ENCODE measurements at places on chromosomes 2 and 18. TPM values are rescaled to one million over a fixed set of nuclear protein-coding genes. Genes with fewer than 3 reads are reported as not detected.

DNA sequence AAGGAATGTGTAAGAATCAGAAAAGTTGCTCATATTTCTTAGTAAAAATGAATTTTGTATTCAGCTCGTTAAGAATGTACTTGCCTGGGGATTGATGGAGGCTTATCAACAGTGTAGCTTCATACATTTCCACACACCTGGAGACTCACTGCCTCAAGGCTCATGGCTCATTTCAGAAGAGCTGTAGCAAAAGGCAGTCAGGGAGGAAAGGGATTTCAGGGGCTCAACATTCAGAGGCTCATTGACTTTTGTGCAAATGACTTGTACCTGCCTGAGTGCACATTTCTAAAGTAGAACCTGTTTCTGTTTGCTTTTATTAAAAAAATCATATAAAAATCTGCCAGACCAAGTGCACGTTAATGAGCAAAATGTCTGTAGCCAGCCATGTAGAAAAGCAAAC, 304.4 kb downstream of the KCNS3 start:
- no peak for DNase-seq

Gene POTEJ
- total RNA-seq, result not detected

DNA sequence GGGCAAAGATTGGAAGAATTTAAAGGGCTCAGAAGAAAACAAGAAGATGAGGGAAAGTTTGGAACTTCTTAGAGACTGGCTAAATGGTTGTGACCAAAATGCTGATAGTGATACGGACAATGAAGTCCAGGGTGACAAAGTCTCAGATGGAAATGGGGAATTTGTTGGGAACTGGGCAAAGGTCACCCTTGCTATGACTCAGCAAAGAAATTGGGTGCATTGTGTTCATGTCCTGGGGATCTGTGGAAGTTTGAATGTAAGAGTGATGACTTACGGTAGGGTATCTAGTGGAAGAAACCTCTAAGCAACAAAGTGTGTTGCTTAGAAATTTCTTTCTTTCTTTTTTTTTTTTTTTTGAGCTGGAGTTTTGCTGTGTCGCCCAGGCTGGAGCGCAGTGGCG, 6.0 kb upstream of the IL1A start:
- DNase-seq, result no peak

DNA sequence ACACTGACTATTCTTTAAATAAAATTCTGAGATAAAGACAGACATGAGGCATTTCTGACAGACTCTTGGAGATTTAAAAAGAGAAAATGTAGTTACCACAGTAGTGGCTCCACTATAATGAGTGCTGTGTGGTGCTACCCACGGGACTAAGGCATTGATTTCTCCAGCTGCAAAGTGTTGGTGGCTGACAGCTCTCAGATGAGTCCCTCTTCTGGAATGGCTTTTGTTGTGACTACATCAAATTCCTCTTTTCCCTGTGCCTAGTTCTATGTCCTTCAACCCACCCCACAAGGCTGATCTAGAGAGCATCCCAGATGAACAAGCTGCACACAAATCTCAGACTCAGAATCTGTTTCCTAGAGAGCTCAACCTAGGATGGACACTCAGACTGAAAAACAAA, 884.8 kb upstream of the ZEB2 start:
- no peak for DNase-seq

GRCh38 chr2:178197791-178198190, 3.5 kb downstream of the OSBPL6 start:
- no peak for DNase-seq

DNA sequence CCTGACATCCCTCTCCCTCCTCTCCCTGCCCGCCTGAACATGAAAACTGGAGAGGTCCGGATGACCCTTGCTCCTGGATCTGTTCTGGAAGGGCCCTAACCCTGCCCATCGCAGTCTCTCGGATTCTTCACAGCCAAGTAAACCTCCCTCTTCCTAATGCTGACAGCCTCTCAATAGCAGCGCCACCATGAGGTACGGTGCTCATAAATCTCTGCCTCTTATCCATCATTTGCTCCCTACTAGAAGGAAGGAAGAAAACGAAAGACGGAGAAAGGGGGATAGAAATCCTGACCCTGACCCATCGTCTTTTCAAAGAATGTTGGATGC, 257.9 kb downstream of the BCL11A start:
- no peak for DNase-seq

Gene UGT1A4
- total RNA-seq, result not detected

- no peak for DNase-seq
Observed at GRCh38 chr2:130987519-130988425, 105.5 kb downstream of the FAM168B start.

DNA sequence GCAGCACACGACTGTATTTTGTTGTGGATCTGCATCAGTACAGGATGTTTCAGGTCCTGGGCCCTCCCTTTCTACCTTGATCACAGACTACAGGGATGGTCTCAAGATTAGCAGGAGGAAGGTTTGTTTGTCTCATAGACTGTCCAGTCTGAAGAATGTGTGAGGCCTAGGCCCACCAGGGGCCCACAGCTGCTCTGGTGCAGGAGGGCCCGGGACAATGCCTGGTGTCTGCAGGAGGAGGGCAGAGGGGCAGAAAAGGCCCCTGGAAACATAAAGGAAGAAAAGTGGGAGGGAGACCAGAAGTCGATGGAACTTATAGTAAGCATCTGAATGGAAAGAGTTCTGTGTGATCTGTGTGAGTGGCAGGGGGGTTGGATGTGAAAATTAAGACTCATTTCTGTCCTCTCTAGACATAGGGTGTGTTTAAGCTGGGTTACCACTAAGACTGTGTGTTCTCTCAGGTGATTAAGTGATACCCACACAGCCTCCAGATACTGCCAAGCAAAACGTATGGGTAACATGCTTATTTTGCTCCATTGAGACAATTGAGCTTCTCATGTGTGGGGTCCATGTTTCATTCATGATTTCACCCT, 33.4 kb upstream of the LPIN2 start:
- DNase-seq, result no peak

Gene CTNNA2
- 4.7 TPM for total RNA-seq

GRCh38 chr2:154623819-154624218, 74.7 kb upstream of the KCNJ3 start:
- DNase-seq, result peak; percentile 40

DNA sequence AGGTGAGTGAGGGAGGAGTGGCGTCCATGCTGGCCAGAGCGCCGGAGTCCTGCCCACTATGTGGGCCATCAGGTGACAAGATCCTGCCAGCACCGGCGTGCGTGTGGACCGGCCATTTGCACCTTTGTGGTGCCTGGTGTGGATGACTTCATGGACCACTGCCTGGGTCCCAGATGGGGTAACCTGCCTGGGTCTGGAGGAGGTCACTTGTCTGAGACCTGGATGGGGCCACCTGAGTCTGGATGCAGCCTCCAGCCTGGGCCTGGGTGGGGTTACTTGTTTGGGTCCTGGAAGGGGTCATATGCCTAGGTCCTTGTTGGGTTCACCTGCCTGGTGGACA, 299.6 kb downstream of the NDUFA10 start:
- no peak for DNase-seq

GRCh38 chr2:216194013-216194412, 84.9 kb downstream of the XRCC5 start:
- DNase-seq, result no peak

- no peak for DNase-seq
Observed at GRCh38 chr2:191740016-191740419, 62.1 kb downstream of the NABP1 start.

DNA sequence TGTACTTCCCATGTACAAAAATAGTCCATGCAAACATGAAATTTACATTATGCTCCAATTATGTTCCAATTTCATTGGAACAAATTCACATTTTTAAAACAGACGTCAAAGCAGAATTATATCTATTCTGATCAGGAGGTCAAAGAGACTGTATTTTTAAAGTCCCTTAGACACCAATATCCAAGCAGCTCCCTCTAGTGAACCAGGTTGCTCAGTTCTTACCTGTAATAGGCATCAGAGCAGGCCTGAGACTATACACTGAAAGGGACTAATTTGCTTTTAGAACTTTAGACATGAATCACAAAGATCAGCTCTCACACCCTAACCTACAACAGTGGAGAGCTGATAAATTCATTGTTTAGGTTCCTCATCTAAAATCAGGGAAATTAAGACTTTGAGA, 273.9 kb downstream of the MBD2 start:
- DNase-seq, result no peak

Gene RAPGEF4
- 7.5 TPM for total RNA-seq

DNA sequence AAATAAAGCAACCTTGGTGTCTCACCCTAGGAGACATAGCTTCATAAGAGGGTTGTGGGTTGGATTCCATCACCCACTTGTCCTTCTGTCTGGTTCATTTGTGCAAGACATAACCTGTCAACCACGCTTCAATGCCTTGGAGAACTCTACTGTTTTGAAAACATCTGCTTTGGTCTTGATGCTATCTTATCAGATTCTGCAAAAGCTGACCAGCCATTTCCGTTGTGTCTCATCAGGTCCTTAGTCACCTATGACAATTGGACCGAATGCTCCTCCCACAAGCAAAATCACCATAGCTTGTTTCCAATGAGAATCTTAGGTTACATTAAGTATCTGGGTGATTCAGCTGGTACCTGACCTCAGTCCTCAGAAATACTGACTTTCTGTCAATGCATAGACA, 35.4 kb downstream of the STAT4 start:
- DNase-seq, result no peak

Gene KCNG2
- total RNA-seq, result 0.56 TPM

DNA sequence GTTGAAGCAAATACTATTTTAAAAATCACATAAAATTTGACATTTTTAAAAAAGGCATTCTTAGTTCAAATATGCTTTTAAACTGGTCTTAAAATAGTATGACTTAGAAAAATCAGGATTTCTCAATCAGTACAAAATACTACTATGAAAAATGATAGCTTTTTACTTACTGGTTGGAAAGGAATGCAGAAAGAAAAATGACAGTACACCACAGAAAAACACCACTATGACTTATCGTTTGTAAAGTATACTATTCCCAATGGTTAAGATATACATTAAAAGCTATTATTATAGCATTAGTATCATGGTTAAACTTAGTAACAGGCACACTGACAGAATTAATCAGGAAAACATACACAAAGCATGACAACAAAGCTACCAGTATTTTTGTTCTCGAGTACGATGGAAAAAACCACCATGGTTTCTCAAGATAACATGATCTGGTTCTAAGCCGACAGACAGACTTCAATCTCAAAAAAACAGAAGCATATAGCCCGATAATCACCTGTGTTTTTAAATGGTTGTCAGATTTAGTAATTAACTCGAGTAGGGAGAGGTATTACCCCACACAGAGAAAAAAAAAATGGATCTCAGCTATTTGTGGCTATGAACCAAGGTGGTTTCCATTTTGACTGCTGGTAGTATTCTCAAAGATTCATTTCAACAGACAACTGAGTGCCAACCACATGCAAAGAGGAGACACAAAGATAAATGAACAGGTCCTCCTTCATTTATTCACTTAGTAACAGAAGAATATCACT, 39.1 kb downstream of the CUL3 start:
- DNase-seq, result no peak

- no peak for DNase-seq
Observed at GRCh38 chr2:218436992-218437391, 18.1 kb downstream of the VIL1 start.

- DNase-seq, result no peak
Observed at GRCh38 chr2:223815186-223815883, 22.0 kb downstream of the AP1S3 start.

DNA sequence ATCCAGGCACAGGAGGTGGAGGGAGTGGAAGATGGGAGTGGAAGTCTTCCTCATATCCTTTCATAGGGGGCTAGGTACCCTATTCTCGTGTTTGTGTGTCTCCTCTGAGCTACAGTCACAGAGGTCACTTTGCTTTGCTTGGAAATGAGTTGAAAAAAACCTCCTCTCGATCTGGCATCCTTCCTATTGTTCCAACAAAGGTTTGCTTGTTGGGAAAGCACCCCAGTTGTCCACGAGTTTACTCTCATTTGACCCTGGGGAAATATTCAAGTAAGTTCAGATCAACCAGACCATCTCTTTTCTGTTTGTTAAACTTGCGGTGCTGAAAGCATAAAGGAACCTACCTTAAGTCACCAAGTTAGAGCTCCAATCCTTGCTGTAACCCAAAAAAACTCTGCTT, 59.3 kb downstream of the ARHGEF33 start:
- DNase-seq, result no peak

DNA sequence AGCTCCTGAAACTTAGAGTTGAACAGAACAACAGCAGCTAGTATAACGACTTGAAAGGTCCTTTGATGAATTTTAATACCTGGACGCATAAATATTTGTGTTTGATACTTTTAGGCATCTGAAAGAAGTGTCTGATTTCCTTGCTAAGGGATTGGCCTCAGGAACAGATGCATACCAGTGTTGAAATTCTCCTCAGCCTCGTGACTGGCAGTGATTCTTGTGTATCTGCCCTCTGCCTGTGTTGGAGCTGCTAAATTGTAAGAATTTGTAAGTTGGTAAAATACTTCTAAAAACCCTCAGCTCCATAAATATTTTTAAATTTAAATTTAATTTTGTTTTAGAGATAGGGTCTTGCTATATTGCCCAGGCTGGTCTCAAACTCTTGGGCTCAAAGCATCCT, 22.4 kb upstream of the SCYGR1 start:
- no peak for DNase-seq

Gene POU3F3
- total RNA-seq, result not detected

GRCh38 chr18:8685141-8685913, 20.0 kb upstream of the MTCL1 start:
- no peak for DNase-seq

- no peak for DNase-seq
Observed at GRCh38 chr18:35693829-35694228, 112.3 kb downstream of the GALNT1 start.

DNA sequence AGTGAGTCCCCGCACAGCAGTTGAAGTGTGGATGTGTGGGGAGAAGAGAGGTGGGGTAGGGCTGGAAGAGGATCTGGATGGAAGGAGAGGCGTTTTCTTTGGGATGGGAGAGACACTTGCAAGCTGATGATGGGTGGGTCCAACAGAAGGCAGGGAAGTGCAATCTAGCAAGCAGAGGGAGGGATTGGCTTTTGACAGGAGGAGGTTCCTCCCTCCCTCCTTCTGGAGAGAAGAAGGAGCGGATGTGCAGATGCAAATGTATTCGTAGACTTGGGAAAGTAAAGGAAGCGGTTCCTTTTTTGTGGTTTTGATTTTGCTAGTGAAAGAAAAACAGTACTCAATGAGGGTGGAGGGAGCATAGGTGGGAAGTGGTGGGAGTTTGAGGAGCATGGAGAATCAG, 48.9 kb downstream of the LAMA3 start:
- DNase-seq, result no peak

DNA sequence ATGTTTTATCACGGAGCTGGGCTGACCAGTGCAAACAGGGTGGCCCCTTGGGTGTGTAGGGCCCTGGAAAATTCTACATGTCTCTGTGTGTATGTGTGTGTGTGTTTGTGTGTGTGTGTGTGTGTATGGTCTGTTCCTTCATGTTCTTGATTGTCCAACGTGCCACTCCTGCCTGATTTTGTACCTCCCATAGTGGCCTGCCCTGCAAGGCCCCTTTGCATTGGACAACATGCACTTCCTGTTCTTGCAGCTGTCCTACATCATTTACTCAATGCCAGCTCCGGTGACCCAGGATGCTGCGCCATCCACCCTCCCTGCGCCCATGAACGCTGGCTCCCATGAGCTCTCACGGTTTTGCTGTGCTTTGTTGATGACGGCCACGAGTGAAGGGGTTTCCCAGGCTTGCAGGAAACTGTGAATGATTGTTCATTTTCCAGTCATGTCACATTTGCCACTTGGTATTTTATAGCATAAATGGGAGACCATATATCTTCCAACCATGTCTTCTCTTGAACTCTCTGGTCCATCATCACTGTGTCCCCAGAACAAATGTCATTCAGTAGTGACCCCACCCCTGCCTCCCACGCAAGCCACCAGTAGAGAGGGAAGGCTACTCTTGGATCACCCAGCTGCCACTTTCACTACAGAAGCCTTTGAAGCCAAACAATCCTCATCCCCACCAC, 69.7 kb upstream of the NCK2 start:
- no peak for DNase-seq
